ENCODE measurements at places on chromosomes 4 and X.
A peak's percentile ranks its signal among the peaks of the same experiment; 100 is the strongest.

DNA sequence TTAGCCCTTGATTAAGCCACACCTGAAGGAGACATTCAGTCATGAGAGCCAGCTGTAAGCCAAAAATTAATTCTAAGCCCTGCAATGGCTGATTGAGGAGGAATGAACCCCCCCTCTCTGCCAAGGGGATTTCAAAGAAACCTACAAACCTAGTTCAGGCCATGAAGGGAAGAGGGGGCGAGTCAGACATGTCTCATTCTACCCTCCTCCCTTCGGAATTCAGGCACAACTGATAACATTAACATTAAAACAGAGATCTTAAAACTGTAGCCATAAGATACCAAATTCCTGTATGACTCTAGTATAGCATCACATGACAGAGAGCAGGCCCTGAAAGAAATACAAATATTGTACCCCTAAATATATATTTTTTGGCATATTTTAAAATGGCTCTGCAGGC lies 40.4 kb upstream of the AFAP1 start:
- no peak for DNase-seq

GRCh38 chr4:84565951-84566350 lies 17.0 kb upstream of the CDS1 start:
- DNase-seq, result no peak

- DNase-seq, result no peak
Measured at GRCh38 chr4:125432078-125432477, 117.3 kb downstream of the FAT4 start.

DNA sequence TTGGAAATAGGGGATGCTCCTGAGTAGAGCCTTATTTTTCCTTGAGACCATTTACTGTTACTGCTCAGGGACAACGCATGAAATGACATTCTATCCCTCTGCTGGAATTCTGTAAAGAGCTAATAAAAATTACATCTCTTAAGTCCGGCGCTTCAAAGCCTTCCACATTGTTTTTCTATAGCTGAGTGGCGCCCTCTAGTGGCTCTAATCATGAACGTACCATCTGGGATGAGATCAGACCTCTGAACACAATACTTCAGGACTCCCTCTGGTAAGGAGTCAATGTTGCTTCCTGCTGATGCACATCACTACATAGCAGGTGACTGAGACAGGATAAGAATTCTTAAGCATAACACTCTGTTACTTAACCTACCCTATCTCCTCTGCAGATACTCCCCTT lies 6.0 kb downstream of the HMGN5 start:
- peak; percentile 43 for DNase-seq

DNA sequence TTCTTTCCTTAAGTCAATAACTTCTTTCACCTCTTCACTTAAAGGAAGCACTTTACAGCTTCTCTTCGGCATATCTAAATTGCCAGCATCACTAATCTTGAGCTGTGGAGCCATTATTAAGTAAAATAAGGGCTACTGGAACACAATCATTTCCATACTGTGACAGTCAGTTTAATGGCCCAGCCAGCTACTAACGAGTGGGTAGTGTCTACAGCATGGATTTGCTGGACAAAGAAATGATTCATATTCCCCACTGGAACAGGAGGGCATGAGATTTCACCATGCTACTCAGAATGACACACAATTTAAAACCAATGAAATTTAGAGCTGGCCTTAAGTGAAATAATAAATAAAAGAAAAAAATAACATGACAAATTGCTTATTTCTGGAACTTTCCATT lies 72.1 kb downstream of the DDIT4L start:
- no peak for DNase-seq

DNA sequence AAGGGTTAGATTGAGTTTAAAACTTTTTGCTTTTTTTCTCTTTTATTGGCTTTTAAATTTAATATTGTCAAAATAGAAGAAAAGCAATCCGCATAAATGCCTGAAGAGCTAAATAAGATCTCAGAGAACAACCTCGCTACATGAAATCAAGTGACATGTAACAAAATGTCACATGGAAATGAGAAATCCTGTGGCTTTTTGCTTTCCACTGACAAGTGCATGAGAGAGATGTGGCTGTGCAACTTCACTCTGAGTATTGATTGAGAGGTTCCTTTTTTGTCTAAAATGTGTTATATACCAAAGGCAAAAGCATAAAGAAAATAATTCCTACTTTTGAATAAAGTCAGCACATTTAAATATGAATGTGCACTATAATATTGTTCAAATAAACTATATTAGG lies 263.5 kb downstream of the MAPK10 start:
- no peak for DNase-seq

DNA sequence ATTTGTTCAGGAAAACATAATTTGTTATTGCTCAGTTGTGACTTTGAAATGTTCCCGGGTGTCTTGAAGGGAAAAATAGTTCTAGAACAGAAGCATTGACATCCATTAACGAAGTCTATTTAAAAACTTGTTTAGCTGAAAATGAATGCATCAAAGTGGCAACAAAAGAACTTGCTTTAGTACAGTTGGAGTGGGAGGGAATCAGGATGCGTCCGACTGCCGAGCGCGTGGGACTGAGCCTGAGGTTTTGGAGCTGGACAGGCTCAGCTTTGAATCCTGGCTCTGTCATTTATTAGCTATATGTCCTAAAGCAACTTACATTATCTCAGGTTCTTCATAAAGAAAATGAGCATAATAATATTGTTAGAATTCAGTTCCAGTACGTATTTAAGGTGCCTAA lies 9.0 kb upstream of the ERVMER34-1 start:
- no peak for DNase-seq

DNA sequence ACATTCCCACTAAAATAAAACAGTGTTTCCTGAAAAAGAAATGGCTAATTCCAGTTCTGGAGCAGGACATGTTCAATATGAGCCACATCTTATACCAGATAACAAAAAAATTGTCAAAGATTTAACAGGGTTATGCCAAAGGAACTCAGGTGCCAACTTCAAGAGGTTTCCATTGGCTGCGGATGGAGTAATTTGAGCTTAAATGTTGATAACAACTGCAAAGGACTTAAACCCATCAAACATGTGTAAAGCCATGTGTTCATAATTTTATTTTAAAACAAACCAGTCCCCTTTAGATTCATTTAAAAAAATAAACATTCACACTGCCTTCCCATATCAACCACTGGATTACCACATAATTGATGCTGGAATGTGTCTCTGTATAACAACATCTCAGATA lies 156.4 kb upstream of the PCDH18 start:
- DNase-seq, result no peak

DNA sequence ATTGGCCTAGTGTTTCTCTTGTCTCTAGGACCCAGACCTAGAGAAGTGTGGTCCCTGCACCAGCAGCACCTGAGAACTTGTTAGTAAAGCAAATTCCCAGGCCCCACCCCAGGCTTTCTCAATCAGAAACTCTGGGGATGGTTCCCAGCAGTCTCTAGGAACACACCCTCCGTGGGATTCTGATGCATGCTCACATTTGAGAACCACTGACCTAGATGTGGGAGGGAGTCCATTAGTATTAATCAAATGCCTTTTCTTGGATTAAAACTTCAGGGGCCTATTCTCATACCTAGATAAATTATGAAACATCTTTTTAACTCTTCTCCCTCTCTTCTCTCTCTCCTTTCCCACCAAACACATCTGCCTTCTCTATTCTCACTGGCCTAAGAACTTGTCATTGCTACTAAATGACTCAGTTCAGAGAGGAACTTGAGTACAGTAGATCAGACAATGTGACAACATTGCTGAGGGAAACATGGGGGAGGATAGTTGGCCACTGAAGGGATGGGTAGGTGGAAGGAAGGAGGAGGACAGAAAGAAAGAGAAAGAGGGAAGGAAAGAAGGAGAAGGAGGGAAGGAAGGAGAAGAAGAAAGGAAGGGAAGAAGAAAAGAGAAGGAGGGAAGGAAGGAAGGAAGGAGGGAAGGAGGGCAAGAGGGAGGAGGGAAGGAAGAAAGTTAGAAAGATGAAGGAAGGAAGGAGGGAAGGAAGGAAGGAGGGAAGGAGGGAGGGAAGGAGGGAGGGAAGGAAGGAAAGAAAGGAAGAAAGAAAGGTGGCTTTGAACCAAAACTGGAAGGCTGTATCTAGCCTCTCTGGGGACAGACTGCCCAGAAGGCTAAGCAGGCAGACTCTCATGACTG lies 132.7 kb upstream of the MAP3K15 start:
- no peak for DNase-seq

DNA sequence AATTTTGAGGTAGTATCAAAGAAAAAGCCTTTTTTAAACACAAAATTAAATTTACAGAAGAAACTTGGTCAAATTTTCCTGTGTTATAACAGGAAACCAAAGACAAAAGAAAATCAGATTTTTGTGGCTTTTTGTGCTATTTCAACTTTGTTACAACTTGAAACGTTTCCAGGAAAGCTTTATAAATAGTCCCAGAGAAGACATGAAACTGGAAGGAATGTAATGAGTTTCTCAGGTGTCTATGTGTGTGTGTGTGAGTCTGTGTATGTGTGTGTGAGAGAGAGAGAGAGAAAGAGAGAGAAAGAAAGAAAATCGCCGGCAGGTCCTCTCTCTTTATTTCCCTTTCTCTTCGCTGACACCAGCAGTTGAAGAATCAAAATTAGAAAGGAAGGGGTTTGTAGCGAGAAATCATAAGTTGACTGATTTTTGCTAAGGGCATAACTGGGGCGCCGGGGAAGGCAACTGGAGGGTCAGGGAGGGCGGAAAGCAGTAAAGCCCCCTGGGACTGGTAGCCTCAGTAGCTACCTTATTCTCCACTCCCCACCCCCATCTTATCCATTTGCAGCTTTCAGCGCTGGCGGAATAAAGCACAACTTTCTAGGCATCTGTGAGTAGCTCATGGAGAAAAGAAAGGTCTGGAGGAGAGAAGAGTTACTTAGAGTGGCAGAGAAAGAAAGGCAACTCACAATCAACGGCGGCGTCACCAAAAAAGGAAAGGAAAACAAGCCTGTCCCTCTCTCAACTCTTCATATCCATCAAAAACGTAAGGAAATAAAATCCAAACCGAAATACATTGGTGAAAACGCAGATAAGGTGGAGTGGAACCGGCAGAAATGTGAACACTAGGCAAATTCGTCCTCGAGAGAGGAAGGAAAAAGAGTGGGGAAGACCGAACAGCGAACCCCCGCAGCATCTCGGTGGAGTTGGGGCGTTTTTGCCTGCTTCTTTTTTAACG lies 1.3 kb downstream of the TMEM47 start:
- no peak for DNase-seq

DNA sequence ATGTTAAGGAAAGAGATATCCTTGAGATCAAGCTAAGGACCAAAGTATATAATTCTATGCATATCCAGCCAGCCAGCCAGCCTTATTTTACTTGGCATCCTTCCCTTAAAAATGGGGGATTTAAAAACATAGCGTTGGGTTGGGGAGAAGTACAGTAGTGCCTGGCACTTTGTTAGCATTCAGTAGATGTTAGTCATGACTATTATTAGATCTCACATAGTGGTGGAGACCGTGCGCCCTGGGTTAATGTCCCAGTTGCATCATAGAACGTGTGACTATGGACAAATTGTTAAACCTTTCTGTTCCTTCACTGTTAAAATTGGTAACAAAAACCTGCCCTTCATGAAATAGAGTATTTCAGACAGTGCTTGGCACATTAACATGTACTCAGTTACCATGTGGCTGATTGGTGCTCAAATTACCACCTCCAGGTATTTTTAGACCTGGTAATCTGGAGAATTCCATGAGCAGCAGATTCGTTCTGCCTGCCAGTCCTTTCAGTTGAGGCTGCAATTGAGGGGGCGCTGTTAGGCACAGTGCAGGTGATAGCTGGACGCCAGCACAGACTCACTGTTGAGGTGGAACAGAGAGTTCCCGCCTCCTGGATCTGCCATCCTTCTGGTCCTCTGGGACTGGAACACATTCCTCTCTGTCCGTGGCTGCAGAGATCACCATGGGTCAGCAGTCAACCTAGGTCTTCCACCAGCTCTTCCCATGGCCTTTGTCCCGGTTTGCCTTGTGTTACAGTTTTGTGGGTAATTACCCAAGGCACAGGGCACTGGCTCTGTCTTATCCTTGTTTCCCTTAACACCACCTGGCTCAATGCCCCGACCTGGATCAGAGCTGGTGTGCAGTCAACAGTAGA lies 31.7 kb downstream of the RBBP7 start:
- DNase-seq, result no peak

All from immature natural killer cell (primary cell).